Gastrocnemius medialis (tissue), 4 donors: ENCODE measurements at places on chromosomes 5 and 9.
A peak's percentile ranks its signal among the peaks of the same experiment; 100 is the strongest.

GRCh38 chr5:76325876-76326491, 77.1 kb upstream of the IQGAP2 start:
- DNase-seq: no peak

DNA sequence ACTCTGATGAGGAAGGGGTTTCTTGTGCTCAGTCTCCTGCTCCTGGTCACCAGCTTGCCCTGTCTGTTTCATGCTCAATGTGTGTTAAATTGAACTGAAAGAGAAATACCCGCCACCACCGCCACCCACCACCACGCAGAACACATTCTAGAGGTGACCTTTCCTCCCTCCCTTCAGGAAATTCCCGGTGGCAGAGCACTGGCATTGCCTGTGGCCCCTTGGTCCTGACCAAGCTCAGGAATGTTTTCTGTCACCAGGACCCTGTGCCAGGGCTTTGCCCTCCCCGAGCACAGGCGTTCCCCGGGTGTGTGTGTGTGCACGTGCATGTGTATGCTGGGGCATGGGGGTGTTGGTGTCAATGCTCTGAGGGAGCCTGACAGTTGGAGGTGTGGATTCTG, 10.2 kb upstream of the SLC25A51 start:
- DNase-seq: no peak

DNA sequence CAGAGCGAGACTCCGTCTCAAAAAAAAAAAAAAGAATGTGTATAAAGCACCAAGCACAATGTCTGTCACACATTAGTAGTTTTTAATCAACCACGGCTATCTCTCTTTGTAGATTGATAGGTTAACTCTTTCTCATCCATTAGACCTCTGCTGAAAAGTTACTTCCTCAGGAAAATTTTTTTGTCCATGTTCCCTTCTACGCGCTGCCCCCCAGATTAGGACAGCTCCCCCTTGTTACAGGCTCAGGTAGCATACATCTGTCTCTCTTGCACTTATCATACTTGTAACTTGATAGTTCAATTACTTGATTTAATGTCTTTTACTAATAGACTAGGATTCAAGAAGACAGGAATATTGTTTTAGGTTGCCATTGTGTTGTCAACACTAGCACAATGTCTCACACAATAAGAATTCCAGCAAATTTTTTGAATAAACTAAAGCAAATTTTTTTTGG, 1.5 kb downstream of the SPDL1 start:
- DNase-seq: no peak

DNA sequence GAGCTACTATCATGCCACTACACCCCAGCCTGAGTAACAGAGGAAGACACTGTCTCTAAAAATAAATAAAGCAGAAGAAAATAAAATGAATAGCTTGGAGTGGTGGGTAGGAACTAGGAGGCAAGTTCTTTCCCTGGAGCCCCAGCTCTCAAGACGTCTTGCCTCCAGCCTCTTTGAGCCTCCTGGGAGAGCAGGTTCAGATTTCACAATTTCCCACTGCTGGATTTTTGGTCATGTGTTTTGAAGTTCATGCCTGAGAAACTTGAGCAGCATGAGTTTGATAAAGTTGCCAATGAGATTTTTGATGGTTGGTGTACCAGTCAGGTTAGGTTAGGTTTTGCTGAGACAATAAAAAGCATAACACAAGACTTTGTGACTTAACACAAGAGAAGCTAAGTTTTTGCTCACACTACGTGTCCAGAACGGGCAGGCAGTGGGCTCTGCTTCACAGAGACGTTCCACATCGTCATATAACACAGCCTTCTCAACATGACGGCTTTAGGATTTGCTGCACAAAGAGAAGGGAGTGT, 4.1 kb upstream of the CCDC69 start:
- peak; percentile 6 for DNase-seq

GRCh38 chr9:135359764-135360163, 119.8 kb upstream of the PPP1R26 start:
- DNase-seq: no peak

DNA sequence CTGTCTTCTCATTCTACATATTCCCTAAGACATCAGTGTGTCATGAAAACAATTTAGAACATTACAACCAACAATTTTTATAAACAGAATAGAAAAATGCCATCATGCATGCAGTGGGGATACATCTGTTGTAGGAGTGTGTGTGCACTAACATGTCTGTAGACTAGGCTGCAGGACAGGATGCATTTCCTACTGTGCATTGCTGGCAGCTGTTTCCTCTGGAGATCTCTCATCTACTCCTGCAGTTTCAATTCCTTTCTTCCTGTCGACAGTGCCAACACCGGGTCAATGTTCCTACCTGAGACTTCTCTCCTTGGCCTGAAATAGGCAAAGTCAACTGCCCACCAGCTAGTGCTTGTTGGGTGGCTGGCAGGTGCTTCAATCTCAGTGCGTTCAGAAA, 69.8 kb downstream of the ANKH start:
- no peak for DNase-seq

DNA sequence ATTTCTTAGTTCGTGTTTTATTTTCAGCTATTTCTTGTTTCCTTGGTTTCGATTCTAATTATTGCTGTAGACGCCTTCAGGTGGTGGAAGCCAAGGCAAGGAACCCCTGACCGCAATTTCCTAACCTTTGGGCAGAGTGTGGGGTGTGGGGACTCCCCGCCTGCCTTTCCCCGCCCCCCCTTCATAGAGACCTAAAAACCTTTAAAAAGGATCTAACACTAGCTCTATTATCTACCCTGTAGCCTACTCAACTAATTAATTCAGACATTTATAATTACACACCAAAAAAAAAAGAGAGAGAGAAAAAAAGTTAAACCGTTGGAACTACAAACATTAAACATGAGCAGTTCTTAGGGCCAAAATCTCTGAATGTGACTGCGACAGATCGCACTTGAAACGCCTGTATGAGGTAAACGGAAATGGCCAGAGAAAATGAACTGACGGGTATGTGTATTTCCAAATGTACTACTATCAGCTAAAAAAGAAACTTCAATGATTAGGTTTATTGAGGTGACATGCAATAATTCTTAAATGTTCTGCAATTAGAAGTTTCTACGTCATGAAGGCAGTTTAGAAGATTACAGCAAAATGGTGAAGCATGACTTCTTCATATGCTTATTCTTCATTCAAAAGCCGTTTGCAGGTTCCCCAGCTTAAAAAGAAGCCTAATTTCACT, 19.0 kb upstream of the FER start:
- DNase-seq: no peak

DNA sequence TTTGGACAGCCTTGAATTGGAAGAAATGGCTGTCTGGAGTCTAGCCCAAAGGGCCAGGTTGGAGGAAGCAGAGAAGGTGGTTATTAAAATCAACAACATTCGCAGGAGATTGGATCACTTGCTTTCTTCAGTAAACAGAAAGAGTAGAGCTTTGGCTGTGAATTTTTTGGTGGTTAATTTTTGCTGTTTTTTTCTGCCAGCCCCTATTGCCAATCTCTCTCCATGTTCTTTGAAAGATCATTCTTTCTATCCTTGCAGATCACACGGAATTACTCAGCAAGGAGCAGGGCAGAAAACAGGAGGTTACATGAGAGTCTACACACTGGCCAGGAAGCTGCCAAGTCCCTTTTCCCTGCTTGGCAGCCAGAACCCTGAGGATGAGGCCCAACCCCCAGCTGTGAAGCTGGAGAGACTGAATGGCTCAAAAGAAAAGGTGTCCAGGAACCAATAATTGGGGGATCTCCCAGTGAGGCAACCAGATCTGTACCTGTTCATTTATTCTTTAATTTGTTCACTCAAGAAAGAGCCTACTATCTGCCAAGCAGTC, 13.0 kb downstream of the GLRX start:
- DNase-seq: peak; percentile 71

GRCh38 chr9:134247918-134248631, 78.2 kb upstream of the RXRA start:
- no peak for DNase-seq

DNA sequence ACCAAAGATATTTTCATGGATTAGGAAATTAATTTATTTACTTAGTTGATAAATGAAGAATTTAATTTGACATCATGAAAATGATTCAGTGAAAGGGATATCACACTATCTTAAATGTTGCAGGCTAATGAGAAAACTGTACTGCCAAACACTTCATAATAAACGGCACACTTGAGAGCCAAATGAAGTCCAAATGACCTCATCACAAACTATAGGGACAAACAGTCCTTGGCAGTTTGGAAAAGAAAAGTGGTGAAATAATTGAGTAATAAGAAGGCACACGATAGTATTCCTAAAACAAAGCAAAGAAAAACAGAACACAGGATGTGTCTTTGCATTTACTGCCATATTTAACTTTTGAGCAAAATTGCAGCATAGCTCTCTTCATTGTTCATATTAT, 116.9 kb upstream of the TLR4 start:
- no peak for DNase-seq

DNA sequence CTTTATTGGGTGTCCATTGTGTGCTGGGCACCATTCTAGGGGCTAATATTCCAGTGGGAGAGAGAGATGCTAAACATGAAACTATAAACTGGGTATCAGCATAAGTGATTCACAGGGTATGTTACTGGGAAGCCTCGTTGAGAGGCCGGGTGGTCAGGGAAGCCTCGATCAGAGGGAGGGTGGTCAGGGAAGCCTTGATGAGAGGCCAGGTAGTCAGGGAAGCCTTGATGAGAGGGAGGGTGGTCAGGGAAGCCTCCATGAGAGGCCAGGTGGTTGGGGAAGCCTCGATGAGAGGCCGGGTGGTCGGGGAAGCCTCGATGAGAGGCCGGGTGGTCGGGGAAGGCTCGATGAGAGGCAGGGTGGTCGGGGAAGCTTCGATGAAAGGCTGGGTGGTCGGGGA, 8.9 kb upstream of the PLEKHG4B start:
- DNase-seq: no peak

GRCh38 chr9:81832571-81833285, 95.5 kb upstream of the SPATA31D4 start:
- DNase-seq: no peak

- no peak for DNase-seq
Measured at GRCh38 chr9:91241909-91242308, 119.8 kb downstream of the AUH start.

GRCh38 chr5:103006921-103007320, 113.0 kb downstream of the GIN1 start:
- DNase-seq: no peak

DNA sequence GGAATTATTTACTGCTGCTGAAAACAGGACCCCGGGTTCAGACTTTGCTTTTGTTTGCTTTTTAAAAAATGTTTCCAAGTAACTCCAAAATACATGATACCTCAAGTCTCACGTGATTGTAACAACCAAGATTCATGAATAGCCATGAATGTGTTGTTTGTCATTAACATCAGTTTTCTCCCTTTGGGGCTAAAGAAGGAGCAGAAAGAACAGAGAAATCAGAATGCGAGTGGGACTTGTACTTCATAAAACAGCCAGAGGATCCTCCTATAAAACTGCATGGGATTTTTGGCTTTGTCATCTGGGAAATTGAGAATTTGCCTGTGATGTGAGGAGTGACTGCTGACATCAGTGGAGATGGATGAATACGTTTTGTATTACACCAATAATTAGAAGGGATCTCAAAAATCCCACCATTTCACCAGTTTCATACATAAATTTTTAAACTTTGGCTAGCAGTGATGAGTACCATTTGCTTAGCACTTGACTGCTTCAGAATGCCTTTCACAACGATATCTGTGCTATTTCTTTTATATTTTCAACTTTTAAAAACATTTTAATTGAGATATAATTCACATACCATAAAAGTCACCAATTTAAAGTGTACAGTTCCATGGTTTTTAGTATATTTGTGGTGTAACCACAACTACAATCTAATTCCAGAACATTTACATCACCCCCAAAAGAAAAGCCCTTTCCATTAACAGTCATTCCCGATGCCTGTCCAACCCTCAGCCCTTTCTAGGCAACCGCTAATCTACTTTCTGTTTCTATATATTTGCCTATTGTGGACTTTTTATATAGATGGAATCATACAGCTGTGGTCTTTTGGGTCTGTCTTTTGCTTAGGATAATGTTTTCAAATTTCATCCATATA, 126.9 kb upstream of the ANKRD55 start:
- DNase-seq: no peak

GRCh38 chr9:100492952-100493351, 20.0 kb downstream of the TMEFF1 start:
- DNase-seq: no peak

DNA sequence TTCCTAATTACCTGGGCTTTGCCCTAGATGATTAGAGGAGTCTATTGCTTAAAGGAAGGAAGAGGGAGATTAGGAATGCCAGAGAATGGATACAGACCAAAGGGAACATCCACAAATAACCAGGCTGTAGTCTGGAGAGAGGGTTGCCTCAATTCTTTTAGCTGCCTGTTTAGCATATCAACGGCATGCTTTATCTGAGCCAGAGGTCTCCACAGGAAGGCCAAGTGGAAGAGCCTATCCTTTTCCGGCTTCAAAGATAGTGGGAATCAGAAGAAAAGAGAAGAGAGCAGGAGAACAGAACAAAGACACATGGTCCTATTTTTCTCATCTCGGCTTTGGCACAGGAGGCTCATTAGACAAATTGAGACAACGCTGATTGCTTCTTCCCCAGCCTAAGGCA, 142.4 kb downstream of the NMUR2 start:
- no peak for DNase-seq

- DNase-seq: no peak
Measured at GRCh38 chr5:172439785-172440477, 14.4 kb downstream of the SH3PXD2B start.

GRCh38 chr5:156675395-156675794, 174.7 kb upstream of the PPP1R2B start:
- no peak for DNase-seq

GRCh38 chr9:137316012-137316981, 14.2 kb upstream of the NRARP start:
- DNase-seq: no peak

- DNase-seq: no peak
Measured at GRCh38 chr5:14489643-14490042, 91.9 kb upstream of the OTULINL start.

- no peak for DNase-seq
Measured at GRCh38 chr9:89811886-89812450, 207.2 kb downstream of the GADD45G start.

GRCh38 chr5:83688281-83688680, 32.4 kb downstream of the HAPLN1 start:
- DNase-seq: no peak

DNA sequence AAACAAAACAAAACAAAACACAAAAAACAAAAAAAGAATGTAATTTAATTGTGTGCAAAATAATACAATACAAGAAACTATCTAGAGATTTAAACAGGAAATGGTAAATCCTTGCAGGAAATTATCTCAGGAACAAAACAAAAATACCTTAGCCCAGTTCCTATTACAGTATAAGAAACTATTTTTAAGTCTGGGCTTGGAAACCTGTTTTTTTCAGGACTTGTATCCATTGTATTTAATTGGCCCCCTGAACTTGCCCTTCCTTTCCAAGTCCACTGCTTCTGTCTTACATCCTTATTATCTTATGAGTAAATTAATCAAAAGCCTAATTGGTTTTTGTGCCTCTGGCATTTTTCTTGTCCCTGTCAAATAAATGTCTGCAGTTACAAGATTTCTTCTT, 48.5 kb downstream of the ST8SIA4 start:
- no peak for DNase-seq

- DNase-seq: no peak
Measured at GRCh38 chr9:128937310-128938165, 9.9 kb downstream of the DOLK start.
